ENCODE measurements at places on chromosomes 2 and 18. TPM values are rescaled to one million over a fixed set of nuclear protein-coding genes. Genes with fewer than 3 reads are reported as not detected.

Gene UBXN2A
- total RNA-seq: 17.2 TPM

- H3K36me3 ChIP-seq: no peaks in the 10 kb centered on the region
- no peaks in the 10 kb centered on the region for H3K4me1 ChIP-seq
These were observed 124.2 kb upstream of the SIX3 start for GRCh38 chr2:44817256-44817655.

Gene ID2
- total RNA-seq: 668 TPM

DNA sequence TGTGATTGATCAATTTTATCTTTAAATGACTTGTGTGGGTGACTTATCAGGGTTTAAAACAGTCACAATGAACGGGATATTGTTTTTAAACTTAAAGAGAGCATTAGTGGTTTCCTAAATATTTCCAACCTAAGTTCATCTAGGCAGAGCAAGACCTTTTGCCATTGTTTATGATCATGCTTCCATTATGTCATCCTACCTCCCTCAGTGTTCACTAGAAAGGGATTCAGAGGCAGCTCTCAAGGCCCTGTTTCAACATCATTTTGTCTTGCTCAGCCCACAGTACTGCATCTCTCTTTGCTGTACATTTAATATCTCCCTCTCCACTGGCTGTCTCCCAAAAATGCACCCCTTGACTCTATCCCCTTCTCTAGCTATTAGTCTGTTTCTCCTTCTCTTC lies 21.5 kb upstream of the PELI1 start:
- DNase-seq: peak; percentile 58
- H3K36me3 ChIP-seq: no peaks in the 10 kb centered on the region
- H3K4me3 ChIP-seq: no peak overlapping the region
- no peak overlapping the region for H3K27ac ChIP-seq
- no peaks in the 10 kb centered on the region for H3K27me3 ChIP-seq
- peaks cover 4% of the 10 kb centered on the region for H3K4me1 ChIP-seq

- H3K4me1 ChIP-seq: peaks cover 15% of the 10 kb centered on the region
- H3K27me3 ChIP-seq: no peaks in the 10 kb centered on the region
- peak overlapping the region; percentile 65 for H3K27ac ChIP-seq
- peak; percentile 99 for DNase-seq
- no peaks in the 10 kb centered on the region for H3K36me3 ChIP-seq
These were observed 62.0 kb upstream of the SLC35F5 start for GRCh38 chr2:113818382-113818951.

Gene DES
- 0.51 TPM for total RNA-seq

DNA sequence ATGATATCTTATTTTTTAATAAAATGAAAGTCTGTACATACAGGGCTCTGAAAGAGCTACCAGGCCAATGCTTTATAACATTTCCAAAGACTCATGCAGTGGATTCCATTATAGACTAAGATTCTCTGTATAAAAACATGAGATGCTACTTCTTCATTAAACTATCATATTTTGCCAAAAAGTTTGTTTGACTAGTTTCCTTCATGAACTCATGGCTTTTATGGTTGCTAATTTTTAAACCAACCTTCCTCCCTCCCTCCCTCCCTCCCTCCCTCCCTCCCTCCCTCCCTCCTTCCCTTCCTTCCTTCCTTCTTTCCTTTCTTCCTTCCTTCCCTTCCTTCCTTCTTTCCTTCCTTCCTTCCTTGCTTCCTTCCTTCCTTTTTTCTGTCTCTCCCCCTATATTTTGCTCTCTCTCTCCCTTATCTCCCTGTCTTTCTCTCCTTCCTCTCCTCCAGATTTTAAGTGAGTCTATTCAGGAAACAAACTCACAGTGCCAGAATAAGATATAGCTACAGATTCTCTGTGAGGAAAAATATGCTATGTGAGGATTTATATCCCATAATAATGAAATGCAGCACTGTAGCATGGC lies 961.5 kb upstream of the ZEB2 start:
- H3K36me3 ChIP-seq: no peaks in the 10 kb centered on the region
- H3K27me3 ChIP-seq: no peaks in the 10 kb centered on the region
- no peak overlapping the region for H3K4me3 ChIP-seq
- DNase-seq: no peak
- H3K27ac ChIP-seq: no peak overlapping the region

- H3K27me3 ChIP-seq: peaks cover 16% of the 10 kb centered on the region
- DNase-seq: peak; percentile 71
These were observed 304.7 kb downstream of the FBXO15 start for GRCh38 chr18:73842795-73843394.

GRCh38 chr2:173327421-173327820 lies 27.3 kb upstream of the CDCA7 start:
- DNase-seq: no peak
- H3K4me1 ChIP-seq: no peaks in the 10 kb centered on the region
- H3K27me3 ChIP-seq: no peaks in the 10 kb centered on the region
- no peak overlapping the region for H3K4me3 ChIP-seq
- H3K27ac ChIP-seq: no peak overlapping the region

Gene SAP130
- 9.7 TPM for total RNA-seq

DNA sequence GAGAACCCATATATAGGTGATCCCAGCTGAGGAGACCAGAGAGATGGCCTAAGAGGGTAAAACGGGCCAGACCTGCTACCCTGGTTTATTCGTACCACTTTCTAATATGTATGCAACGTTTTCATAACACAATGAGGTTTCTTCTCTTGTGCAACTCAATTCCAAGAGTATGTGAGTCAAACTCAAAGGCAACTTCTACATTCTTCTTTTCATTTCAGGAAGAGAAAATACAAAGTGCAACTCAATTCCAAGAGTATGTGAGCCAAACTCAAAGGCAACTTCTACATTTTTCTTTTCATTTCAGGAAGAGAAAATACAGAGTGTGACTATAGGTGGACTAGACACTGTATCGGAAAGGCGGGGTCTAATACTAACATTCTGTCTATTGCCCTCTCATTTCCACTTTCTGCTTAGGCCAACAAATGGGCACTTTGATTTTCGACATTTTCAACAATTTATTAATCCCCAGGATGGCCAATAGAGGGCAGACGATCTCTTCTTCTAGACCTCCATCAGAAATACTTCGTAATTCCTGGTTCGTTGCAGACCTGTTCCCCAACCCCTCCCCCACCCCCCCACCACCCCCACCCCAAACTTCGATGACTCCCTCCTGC lies 3.7 kb upstream of the CRIM1 start:
- H3K4me1 ChIP-seq: peaks cover 34% of the 10 kb centered on the region
- peak overlapping the region; percentile 22 for H3K27ac ChIP-seq
- H3K4me3 ChIP-seq: no peak overlapping the region
- no peaks in the 10 kb centered on the region for H3K27me3 ChIP-seq
- DNase-seq: peak; percentile 75

- no peak overlapping the region for H3K27ac ChIP-seq
- peaks cover 6% of the 10 kb centered on the region for H3K4me1 ChIP-seq
- no peak overlapping the region for H3K4me3 ChIP-seq
- DNase-seq: no peak
These were observed 97.3 kb downstream of the HS1BP3 start for GRCh38 chr2:20553580-20553979.

DNA sequence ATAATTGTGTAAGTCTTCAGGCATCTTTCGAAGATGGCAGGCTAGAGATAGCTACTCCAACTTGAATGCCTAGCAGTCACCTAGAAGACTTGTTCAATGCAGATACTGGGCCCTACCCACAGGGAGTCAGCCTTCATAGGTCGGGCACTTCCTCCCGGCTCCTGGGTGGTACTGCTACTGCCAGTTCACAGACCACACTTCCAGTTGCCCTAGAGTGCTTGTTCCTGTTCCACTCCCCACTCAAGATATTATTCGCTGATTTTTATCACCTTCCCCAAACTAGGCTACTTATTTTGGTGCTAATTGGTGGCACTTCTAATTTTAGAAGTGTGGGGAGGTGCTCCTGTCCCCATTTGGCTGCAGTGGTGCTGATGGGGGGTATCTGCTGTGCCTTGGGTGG lies 34.2 kb downstream of the INPP4A start:
- no peaks in the 10 kb centered on the region for H3K27me3 ChIP-seq
- no peak overlapping the region for H3K4me3 ChIP-seq

Gene FSHR
- total RNA-seq: not detected

DNA sequence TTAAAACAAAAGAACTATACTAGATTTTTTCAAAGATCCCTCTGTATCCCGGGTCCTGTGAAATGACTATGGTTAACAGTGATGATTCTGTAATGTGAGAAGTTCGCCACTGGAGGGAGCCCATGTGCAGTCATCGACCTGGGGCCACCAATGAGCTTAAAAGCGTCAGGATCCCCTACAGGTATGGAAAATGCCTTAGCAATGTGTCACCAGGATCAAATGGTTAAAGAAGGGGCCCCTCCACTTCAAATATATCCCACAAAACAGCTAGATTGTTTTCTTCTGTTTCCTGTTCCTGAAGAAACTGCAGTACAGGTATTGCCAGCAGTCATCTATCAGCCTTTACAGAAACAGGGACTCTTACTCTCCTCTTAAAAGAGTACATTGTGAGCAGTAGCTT lies 15.3 kb downstream of the CHRNA1 start:
- H3K4me3 ChIP-seq: no peak overlapping the region
- H3K36me3 ChIP-seq: no peaks in the 10 kb centered on the region
- no peaks in the 10 kb centered on the region for H3K4me1 ChIP-seq
- no peak overlapping the region for H3K27ac ChIP-seq

DNA sequence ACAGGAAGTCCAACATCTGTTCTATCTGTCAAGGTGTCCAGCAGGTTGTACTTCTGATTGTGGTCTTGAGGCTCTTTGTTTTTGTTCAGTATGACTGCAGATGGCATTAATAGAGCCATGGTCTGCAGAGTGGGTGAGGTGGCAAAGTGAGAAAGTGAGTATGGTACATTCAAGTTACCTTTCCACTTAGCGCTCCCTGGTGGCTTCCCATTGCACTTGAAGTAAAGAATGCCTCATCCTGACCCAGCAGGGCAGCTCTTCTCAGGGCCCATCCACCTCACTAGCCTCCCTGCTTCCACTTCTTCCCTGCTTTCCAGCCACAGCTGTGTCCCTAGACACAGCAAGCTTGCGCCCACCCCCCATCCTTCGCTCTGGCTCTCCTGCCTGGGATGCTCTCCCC lies 148.0 kb upstream of the ALPP start:
- no peak overlapping the region for H3K4me3 ChIP-seq
- H3K4me1 ChIP-seq: no peaks in the 10 kb centered on the region
- H3K36me3 ChIP-seq: no peaks in the 10 kb centered on the region
- H3K27ac ChIP-seq: no peak overlapping the region

Gene IMPACT
- total RNA-seq: 61.5 TPM

Gene KCNG2
- total RNA-seq: not detected

DNA sequence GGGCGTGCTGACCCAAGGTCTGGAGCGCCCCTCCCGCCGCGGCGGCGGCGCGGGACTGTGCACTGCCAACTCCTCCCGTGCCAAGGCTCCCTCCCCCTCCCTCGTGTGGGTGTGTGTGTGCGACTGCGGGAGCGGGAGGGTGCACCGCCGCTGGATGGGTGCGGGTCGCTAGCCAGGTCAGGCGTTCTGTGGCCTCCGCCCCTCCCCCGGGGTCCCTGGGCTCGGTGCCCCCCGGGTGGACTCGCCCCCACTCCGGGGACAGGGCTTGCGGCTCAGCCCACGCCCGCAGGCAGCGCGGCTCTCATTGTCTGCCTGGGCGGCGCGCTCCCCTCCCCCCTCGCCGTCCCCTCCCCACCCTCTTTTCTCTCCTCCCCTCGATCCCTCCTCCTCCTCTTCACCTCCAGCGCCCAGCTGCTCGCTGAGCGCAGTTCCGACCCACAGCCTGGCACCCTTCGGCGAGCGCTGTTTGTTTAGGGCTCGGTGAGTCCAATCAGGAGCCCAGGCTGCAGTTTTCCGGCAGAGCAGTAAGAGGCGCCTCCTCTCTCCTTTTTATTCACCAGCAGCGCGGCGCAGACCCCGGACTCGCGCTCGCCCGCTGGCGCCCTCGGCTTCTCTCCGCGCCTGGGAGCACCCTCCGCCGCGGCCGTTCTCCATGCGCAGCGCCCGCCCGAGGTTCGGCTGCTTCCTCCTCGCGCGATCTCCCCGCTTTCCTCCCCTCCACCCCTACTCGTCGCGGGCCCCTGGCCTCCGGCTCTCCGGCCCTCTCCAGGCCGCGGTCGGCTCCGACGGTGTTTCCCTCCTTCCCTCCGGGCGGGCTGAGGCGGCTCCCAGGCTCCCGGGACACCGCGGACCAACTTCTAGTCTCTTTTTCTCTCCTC lies at the start of gene GATA6:
Gene GATA6, plus strand, starts transcription at position 579 of the 878 bp plus-strand sequence. CDS start 1,556 bp downstream, outside the sequence.
- peaks cover 41% of the 10 kb centered on the region for H3K27me3 ChIP-seq
- peak; percentile 95 for DNase-seq
- H3K4me1 ChIP-seq: peaks cover 14% of the 10 kb centered on the region
- H3K4me3 ChIP-seq: peak within 1 kb of the TSS; percentile 95

DNA sequence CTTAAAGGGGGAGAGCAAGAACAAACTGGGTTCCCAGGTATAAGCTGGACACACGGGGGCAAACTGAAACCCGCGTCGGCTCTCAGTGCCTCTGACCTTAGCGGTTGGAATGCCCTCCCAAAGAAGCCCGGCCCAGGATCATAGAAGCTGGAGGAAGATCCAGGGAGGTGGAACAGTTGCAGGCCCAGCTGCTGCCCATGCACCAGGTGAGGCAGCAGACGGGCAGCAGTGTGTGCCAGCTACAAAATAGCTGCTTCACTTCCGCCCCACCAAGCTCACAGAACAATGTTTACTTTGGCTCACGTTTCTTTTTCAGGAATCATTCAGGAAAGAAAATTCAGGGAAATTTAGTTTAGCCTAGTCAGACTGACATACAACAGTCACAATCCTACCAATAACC lies 3.9 kb upstream of the ERMN start:
- no peak for DNase-seq
- no peaks in the 10 kb centered on the region for H3K36me3 ChIP-seq
- no peak overlapping the region for H3K4me3 ChIP-seq
- no peaks in the 10 kb centered on the region for H3K27me3 ChIP-seq
- H3K27ac ChIP-seq: no peak overlapping the region

Gene RBKS
- 2.8 TPM for total RNA-seq

Measured in GM23248 (cell line).